Osteoblast (primary cell): ENCODE measurements at places on chromosomes 7 and 10. TPM values are rescaled to one million over a fixed set of nuclear protein-coding genes. Genes with fewer than 3 reads are reported as not detected.

Gene GPR37
- under 0.01 and 0.29 TPM in 2 replicates for total RNA-seq

Gene GOLGA7B
- total RNA-seq: under 0.01 TPM in 1 of 2 replicates, not detected in the other

DNA sequence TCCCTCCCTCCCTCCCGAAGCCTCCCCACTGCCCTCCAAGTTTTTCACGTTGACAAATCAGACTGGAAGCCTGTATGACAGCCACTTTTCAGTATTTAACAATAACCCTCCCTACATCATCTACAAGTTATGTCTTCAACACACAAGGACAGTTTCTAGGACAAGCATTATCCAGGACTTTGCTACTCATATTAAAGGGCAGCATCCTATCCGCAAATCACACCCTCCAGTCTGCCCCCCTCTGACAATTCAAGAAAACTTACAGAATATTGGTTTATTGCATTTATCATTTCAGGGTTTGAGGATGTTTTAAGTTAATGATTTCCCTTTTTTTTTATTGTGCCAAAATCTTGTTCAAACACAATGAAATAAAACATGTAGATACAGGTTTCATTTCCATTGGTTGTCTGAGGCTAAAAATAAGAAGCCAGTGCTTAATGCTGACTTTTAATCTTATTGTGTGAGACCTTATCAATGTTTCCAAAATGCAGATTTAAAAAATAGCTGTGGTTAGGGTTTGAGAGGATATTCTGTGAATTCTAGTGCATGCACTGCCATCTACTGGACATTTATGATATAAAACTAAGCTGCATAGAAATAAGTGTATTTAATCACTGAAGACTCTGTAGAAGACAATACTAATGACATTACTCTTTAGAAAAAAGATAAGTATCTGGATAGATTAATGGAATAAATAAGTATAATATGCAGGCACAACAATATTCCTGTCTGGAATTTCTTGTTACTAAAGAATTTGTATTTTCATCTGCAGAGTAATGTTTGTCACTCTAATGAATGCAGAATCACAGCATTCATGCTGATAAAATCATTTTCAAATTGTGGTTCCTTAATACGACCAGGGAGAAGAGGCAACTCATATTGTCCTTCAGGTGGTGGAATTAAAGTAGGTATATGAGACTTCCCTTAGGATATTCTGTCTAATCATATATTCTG lies 64.1 kb downstream of the CAV1 start:
- DNase-seq: no peak

- no peak for DNase-seq
These were observed 252.3 kb downstream of the ARL4A start for GRCh38 chr7:12939694-12940093.

DNA sequence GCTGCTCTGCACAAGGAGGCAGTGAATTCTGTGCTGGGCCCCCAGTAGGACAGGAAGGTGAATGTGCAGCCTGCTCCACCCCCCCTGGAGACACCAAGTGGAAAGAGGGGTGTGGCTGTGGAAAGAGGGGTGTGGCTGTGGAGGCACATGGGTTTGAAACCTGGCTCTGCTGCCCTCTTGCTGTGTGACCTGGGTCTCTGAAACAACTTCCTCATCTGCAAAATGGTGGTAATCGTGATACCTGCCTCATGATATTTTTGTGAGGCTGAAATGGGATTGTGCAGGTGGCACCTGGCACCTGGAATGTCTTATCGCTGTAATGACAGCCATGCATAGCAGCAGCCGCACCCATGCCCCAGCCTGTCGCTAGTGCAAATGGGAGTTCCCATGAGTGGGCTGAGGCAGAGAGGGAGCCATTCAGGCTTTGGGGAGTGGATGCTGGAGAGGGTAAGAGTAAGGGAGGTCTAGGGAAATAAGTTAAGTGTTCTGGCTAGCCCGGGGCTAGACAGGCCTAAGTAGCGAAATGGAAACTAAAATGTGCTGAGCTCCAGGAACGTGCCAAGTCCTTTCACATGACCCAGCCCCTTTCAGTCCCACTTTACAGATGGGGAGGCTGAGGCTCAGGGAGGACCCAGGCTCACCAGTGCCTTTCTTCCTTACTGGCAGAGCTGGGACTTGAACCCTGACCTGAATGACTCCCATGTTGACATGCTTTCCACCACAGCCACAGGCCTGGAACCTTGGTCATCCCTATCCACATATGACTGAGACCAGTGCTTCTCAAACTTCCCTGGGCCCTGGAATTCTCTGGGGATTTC lies 35.0 kb downstream of the C10orf105 start:
- no peak for DNase-seq

DNA sequence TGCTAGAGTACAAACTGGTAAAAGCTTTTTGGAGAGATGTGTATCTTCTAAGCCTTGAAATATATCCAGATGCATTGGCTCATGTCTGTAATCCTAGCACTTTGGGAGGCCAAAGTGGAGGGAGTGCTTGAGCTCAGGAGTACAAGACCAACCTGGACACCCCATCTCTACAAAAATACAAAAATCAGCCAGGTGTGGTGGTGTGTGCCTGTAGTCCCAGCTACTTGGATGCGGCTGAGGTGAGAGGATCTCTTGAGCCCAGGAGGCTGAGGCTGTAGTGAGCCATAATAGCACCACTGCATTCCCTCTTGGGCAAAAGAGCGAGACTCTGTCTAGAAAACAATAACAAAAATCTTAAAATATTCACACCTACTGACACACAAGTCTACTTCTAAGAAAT lies 25.6 kb downstream of the TMEM209 start:
- no peak for DNase-seq

DNA sequence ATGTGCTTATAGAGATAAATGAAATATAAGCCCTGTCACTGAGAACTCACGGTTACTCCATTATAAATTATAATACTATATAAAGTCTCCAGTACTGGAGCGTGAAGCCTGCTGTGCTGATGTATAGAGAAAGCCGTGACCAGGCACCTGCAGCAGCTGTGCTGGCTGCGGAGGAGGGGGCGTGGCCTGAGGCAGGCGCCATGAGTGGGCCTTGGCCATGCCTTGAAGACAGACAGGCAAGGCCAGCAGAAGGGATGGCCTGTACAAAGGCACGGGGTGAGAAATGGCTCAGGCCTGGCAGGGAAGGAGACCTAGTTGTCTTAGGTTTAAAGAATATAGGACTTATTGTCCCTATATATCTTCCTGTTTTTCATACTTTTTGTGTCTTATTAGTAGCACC lies 218.5 kb upstream of the STK17A start:
- DNase-seq: no peak
